ENCODE measurements at places on chromosomes 12 and 14. TPM values are rescaled to one million over a fixed set of nuclear protein-coding genes. Genes with fewer than 3 reads are reported as not detected.

MSI1 gene
- total RNA-seq = not detected

KSR2 gene
- 2.8 TPM for total RNA-seq

PRH2 gene
- total RNA-seq = not detected

TBC1D30 gene
- 16.8 TPM for total RNA-seq

CABP1 gene
- total RNA-seq = not detected

IFNG-AS1 gene
- total RNA-seq = not detected

COPZ1 gene
- total RNA-seq = 156 TPM

PTCSC3 gene
- not detected for total RNA-seq

NPAS3 gene
- 1.2 TPM for total RNA-seq

CIROP gene
- not detected for total RNA-seq

C12orf56 gene
- total RNA-seq = 5.7 TPM

COPS7A gene
- 82.3 TPM for total RNA-seq

ISM2 gene
- not detected for total RNA-seq

PPFIA2 gene
- total RNA-seq = not detected

FAIM2 gene
- not detected for total RNA-seq

GPD1 gene
- total RNA-seq = 0.11 TPM

PYGL gene
- total RNA-seq = 174 TPM

SART3 gene
- total RNA-seq = 165 TPM

NOVA1 gene
- total RNA-seq = 3.1 TPM

BHLHE41 gene
- 81.0 TPM for total RNA-seq

MYO1H gene
- not detected for total RNA-seq

GPRC5A gene
- total RNA-seq = 140 TPM

B3GNT4 gene
- total RNA-seq = 4.0 TPM

UBR7 gene
- total RNA-seq = 61.1 TPM

ANO2 gene
- total RNA-seq = not detected

NELL2 gene
- total RNA-seq = 0.80 TPM

B4GALNT1 gene
- total RNA-seq = 42.3 TPM

ERP29 gene
- total RNA-seq = 90.2 TPM

SLC38A4 gene
- total RNA-seq = not detected

PLEKHG7 gene
- not detected for total RNA-seq

LBHD2 gene
- not detected for total RNA-seq

OR11H6 gene
- total RNA-seq = not detected

EEF1AKMT3 gene
- total RNA-seq = 9.3 TPM

DIO3 gene
- total RNA-seq = 4.9 TPM

TAS2R7 gene
- total RNA-seq = not detected

C12orf54 gene
- total RNA-seq = not detected

SDSL gene
- total RNA-seq = 19.9 TPM
